ENCODE measurements at places on chromosomes 7 and 10. TPM values are rescaled to one million over a fixed set of nuclear protein-coding genes. Genes with fewer than 3 reads are reported as not detected.

Gene ANXA8
- total RNA-seq = 0.75 TPM

Gene OR6B1
- not detected for total RNA-seq

Gene HOXA10
- total RNA-seq = 43.5 TPM

Gene ADCYAP1R1
- not detected for total RNA-seq

Gene EGR2
- 0.30 TPM for total RNA-seq

Gene PDE1C
- 0.27 TPM for total RNA-seq

Gene CRPPA
- 2.6 TPM for total RNA-seq

Gene SPDYE1
- not detected for total RNA-seq

Gene INA
- 1.3 TPM for total RNA-seq

Gene ACTL6B
- total RNA-seq = not detected

Gene POLR2J3
- total RNA-seq = 18.0 TPM

Gene METTL27
- 4.8 TPM for total RNA-seq

Gene MRPS16
- total RNA-seq = 122 TPM

Gene CALML5
- total RNA-seq = not detected

Gene SUGCT
- total RNA-seq = 17.2 TPM

Gene HMX2
- not detected for total RNA-seq

Gene TBXAS1
- total RNA-seq = 1.8 TPM

Gene TMEM273
- not detected for total RNA-seq

Gene SRRM3
- not detected for total RNA-seq

Gene PPP1R17
- total RNA-seq = not detected

Gene PALS2
- total RNA-seq = 16.8 TPM

Gene ATP5MK
- total RNA-seq = 475 TPM

Gene ZNF804B
- not detected for total RNA-seq

Gene NAT16
- not detected for total RNA-seq

Gene SPOCK2
- total RNA-seq = not detected

Gene TSPAN12
- 0.53 TPM for total RNA-seq
